Caudate nucleus (tissue), 63 donors: ENCODE measurements at places on chromosomes 3 and 15.

DNA sequence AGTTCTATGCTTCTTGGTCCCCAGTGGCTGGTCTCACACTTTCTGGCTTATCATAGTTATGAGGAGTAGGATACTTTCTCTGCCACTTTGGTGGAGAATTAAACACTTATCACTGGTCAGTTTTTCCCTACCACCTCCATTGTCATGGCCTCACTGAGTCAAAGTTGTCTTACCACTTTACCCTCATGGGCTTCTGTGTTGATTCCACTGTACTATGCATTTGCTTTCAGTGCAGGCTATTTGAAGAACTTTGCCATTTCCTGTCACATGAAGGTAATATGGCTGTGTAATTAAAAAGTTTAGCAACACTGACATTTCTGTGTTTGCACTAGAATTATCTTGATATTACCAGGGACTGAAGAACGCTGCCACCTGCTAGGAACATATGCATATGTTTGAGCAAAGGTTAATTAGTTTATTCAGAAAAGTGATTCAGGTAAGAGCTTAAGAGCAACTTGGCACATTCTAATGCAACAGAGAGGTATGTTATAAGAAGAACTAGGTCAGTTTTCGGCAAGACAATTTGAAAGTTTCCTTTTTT, 377.3 kb downstream of the PDCD6IP start:
- DNase-seq = no peak

- no peak for DNase-seq
Measured at GRCh38 chr15:90286678-90287077, 21.2 kb downstream of the NGRN start.

DNA sequence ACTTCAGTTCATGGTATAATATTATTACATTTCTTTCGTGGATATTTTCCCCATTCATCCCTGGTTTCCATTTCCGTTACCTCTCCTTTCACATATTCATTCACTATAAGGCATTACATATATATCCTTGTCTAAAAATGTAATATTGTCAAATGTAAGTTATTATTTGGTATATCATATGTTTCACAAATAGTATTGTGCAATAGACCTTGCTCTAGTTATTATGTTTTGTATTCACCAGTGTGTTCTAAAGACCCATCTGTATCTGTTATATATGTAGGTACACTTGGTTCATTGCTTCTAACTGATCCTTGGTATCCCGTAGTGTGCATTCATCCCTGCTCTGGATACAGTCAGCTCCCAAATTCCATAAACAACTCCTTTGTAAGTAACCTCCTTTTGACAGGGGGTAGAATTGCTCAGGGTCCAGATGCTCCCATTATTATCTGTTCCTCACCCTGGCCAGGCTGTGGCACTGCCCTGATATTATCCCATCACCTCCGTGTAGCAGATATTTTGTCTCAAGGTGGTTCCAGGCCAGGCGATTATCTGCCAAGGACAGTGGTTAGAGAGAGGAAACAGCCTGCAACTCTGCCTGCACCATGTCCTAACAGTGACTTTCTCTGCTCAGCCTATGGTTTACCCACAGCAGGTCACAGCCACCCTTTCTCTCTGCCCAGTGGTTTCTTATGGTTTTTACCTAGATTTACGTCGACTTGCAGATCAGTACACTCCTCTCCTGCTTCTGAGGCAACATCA, 29.2 kb downstream of the PAQR9 start:
- no peak for DNase-seq

- no peak for DNase-seq
Measured at GRCh38 chr15:25640381-25640780, 201.6 kb upstream of the UBE3A start.

GRCh38 chr3:108598375-108598774, 8.9 kb downstream of the DZIP3 start:
- DNase-seq = no peak

- no peak for DNase-seq
Measured at GRCh38 chr3:161851941-161852566, 355.4 kb downstream of the OTOL1 start.

DNA sequence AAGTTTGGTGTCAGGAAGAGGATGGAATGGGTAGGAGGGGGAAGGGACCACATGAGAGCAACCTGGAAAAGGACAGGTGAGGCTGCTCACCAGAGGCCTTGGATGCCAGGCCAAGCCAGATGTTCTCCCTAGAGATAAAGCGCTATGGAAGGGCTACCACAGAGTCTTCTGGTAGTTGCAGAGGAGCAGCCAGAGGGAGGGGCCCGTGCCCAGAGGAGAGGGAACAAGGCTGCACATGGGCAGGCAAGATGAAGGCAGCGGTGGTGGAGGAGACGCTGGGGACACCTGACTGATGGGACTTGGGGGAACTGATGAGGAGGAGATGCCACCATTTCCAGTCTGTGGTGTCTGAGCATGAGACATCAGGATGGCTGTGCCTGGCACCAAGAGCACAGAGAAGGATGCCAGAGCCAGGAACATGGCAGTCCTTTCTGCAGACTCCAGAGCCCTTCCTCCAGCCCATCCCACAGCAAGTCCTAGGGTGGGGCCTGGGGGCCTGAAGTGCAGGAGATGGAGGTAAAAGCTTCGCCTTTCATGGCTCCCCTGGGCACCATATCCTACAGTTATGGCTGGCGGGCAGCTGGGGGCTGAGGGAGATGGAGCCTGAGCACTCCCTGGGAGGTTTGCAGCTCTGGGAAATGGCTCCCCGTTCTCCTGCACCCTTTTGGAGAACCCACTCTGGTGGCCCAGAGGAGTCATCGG, 103.0 kb downstream of the ETFA start:
- DNase-seq = no peak

GRCh38 chr3:20083953-20084352, 43.7 kb downstream of the KAT2B start:
- no peak for DNase-seq

GRCh38 chr3:72665701-72666446, 182.4 kb downstream of the SHQ1 start:
- DNase-seq = no peak

DNA sequence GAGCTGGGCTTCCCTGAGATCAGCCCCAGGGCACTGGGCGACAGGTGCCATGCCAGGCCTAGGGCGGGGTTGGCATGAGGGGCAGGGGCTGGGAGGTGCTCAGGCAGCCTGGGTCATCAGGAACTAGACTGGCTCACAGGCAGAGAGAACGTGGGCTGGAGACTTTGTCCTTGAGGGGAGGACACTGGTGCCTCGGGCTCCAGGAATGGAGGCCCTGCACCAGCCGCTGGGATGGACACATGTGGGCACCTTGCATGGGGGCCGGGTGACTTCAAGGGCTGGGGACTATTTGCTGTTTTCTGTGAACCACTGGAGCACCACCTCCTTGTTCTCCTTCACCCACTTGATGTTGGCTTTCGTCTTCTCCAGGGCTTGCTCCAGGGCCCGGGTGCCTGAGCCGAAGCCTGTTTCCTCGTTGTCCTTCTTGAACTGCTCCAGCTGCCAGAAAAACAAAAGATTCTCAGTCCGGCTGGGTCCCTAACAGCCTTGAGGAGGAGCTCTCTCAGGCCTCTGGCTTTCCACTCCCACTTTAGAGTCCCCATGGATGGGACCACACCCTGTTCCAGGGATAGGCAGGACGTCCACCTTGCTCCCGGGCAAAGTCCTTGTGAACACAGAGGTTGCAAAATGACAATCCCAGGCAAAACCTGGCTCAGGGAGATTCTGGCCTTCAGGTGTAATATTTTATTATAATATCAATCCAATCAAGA, 9.1 kb downstream of the MESP2 start:
- no peak for DNase-seq

- no peak for DNase-seq
Measured at GRCh38 chr3:146024260-146024659, 136.7 kb downstream of the PLOD2 start.

GRCh38 chr3:127419182-127419581, 131.3 kb upstream of the PRR20G start:
- DNase-seq = no peak

DNA sequence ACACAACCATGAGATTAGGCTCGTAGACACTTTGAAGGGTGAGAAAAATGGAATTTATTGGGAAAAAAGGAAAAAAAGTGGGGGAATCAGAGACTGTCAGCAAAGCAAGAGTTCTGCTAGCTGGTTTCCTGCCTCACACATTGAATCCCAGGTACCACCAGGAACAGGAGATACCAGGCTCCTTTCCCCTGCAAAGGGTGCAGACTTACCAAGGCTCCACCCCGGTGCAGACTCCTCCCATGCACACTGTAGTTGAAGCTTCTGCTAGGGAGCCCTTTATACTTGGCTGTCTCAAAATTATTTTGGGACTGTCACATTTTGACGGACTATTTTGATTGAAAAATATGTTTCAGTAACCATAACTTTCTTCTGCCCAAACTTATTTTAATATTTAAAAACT, 819.9 kb upstream of the GBE1 start:
- no peak for DNase-seq

DNA sequence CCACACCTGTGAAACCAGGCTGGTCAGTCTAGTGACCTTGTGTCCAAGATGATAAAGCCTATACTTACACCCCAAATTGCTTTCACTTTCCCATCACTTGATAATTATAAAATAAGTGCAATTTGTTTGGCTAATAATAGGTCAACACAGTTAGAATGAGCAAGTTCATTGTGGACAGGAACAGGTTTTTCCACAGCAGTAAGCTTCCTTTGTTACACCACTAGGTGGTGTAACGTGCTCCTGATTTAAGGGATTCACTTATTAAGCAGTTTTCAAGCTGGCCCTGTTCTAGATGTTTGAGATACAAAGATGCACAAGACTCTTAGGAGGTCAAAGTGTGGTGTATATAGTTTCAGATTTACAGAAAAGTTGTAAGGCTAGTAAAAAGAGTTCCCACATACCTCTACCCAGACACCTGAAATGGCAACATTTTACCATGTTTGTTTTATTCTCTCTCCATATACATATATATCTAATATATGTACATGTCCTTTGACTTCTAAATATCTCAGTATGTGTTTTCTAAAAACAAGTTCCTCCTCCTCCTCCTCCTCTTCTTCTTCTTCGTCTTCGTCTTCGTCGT, 6.8 kb upstream of the MFSD1 start:
- no peak for DNase-seq

GRCh38 chr3:79423417-79423816, 344.4 kb downstream of the ROBO1 start:
- DNase-seq = no peak

DNA sequence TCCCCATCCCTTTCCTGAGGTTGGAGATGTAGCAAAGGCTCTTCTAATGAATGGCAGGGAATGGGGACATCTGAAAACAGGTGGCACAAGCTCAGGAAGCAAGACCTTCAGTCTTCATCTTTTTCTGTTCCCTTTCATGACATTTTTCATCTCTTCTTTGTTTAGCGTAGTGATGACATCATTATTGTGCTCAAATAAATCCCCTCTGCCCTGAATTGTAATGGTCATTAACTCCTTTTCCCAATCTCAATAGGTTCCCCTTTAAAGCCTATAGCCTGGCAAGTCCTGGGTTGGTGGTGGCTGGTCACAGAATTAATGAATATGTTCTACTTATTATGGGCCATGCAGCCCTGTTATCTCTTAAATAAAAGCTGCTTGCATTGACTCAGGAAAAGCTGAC, 21.4 kb downstream of the TF start:
- DNase-seq = no peak

DNA sequence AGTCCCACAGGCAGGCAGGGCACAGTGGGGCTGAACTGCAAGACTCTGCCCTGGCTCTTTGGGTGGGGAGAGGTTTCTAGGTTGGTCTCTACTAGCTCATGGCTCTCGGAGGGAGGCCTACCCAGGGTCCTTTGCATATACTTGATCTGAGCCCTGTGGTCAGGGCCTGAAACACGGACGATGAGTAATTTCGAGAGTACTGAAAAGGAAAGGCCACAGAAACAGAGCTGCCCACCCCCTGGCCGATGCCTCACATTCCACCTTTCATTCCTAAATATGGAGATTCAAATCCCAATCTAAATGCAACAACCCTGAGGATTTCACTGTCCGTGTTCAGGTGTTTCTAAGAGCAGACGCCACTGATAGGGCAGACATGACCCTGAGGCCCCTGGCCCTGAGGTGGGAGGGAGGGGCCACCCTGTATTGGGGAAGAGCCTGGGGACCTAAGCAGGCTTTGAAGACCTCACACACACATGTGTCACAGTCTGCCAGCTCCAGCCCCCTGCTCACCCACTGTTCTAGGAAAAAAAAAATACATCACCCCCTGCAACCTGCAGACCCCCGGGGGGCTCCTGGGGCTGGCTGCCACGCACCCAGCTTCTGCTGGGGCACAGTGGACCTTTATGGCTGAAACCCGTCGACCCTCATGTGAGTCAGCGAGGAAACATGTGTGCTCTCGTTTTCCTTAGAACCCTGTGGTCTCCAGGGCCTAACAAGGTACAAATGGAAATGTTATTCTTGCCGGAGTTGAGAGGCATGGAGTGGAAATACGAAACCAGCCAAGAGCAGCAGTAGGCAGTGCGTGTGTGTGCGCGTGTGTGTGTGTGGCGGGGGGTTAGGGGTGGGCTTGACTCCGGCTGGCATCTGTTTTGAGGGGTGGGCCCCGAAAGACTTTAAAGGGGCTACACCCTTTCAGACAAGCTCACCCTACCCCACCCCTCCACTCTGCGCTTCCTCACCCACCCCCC, 112.7 kb downstream of the CHSY1 start:
- no peak for DNase-seq

- no peak for DNase-seq
Measured at GRCh38 chr15:60110909-60111308, 106.8 kb downstream of the FOXB1 start.

DNA sequence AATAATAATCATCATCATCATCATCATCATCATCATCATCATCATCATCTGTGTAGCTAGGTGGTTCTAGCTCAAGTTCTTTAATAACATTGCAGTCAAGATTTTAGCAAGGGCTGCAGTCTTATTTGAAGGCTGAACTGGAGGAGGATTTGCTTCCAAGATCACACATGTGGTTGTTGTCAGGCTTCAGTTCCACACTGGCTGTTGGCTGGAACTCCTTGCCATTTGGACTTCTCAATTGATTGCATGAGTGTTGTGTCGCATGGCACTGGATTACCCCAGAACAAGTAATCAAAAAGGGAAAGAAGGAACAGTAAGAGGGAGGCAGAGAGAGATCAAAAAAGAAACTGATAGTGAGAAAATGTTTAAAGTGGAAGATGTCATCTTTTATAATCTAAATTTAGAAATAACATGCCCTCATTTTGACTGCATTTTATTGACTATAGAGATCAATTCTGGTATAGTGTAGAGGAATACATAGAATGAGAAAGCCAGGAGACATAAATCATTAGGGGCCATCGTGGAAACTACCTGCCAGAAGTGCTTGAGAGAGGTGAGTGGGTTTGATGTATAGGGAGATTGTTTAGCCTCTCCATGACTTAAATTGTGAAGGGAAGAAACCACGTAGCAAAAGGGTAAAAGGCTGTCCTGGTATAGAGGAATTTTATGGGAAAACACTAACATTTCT, 346.6 kb upstream of the RBMS3 start:
- no peak for DNase-seq

- DNase-seq = no peak
Measured at GRCh38 chr3:5404718-5405117, 217.2 kb downstream of the EDEM1 start.
